Stimulated activated CD8-positive, alpha-beta memory T cell treated with anti-CD3 and anti-CD28 coated beads, Interleukin-7, amount 100 ng/mL, for 24 hours (primary cell): ENCODE measurements at places on chromosomes 13 and 19.

GRCh38 chr19:15251010-15251748, 18.9 kb upstream of the EPHX3 start:
- DNase-seq, result no peak

DNA sequence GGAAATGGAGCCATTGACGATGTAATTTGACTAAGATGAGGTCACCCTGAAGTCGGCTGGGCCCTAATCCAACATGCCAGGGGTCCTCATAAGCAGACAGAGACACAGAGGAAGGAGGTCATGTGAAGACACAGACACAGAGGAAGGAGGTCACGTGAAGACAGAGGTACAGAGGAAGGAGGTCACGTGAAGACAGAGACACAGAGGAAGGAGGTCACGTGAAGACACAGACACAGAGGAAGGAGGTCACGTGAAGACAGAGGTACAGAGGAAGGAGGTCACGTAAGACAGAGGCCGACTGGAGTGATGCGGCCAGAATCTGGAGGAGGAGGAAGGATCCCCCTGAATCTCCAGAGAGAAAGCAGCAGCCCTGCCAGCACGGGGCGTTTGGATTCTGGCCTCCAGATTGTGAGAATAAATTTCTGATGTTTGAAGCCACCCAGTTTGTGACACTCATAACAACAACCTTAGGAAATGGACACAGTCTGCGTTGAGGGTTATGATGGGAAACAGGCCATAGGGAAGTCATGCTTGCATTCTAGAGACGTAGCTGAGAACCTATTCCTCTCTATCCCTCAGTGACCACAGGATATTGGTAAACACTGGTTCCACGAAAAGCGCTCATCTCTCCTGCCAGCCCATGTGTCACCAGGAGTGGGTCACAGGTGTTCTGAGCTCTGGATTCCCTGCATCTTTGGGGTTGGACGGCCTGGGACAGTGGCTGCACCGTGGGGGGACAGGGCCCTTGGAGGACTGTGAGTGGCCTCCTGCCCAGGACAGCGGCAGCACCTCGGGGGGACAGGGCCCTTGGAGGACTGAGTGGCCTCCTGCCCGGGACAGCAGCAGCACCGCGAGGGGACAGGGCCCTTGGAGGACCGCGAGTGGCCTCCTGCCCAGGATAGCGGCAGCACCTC, 108.5 kb downstream of the SOX1 start:
- no peak for DNase-seq

- no peak for DNase-seq
Observed at GRCh38 chr13:20719783-20720182, 16.3 kb downstream of the IL17D start.

- no peak for DNase-seq
Observed at GRCh38 chr19:610071-610800, 20.6 kb downstream of the HCN2 start.

DNA sequence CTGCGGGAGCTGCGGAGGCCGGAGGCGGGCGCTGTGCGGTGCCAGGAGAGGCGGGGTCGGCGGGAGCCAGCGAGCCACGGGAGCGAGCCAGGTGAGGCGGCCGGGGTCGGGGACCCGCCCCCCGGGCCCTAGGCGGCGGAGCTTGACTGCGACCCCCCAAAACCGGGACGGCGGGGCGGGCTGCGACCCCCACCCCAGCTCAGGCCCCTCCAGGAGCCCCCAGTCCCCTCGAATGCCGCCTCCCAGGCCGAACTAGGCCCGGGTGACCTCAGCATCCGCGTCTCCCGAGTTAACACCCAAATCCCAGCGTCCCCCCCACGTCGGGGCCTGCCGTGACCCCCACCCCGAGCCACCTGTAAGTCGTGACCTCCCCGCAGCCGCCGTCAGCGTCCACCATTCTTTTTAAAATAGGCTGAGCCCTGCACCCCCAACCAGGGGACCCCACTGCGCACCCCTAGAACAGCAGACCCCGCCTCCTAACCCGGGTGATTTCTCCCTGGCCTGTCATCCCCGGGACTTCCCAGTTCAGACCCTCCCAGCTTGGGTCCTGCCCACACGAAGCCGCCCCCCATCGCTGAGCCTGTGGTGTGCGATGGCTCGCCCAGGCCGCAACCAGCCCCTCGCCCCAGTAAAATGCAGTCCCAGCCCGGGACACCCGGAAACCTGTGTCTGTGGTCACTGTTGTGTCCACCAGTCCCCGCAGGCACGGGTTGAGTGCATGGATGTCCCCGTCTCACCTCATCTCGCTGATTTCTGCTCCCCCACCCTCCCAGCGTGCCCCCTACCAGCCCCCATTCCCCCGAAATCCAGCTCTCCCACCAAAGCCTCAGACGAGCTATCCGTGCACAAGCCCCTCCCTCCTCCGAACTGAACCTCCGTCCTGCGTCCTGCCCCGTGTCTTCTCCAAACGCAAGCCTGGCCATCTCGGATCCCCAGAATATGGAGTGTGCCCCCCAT, 551 bp downstream of the FZR1 start:
- no peak for DNase-seq

GRCh38 chr13:109509154-109509900, 277.1 kb downstream of the IRS2 start:
- no peak for DNase-seq

DNA sequence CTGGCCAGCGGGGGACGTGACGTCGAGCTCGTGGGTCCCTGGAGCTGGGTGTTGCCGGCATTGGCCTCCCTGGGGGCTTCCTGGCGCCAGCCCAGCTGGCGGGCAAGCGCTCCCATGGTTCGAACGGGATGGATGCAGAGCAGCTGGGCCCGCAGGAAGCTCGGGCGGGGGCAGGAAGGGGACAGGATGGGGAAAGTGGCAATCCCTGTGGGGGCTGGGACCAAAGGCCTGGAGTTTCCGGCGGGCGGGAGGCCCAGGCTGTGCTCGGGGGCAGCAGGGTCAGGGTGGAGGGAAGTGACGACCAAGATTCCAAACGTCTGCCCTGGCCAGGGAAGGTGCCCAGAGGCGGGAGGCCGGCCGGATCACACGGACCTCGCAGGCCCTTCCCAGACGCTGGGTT, 19.3 kb downstream of the PALM start:
- no peak for DNase-seq

DNA sequence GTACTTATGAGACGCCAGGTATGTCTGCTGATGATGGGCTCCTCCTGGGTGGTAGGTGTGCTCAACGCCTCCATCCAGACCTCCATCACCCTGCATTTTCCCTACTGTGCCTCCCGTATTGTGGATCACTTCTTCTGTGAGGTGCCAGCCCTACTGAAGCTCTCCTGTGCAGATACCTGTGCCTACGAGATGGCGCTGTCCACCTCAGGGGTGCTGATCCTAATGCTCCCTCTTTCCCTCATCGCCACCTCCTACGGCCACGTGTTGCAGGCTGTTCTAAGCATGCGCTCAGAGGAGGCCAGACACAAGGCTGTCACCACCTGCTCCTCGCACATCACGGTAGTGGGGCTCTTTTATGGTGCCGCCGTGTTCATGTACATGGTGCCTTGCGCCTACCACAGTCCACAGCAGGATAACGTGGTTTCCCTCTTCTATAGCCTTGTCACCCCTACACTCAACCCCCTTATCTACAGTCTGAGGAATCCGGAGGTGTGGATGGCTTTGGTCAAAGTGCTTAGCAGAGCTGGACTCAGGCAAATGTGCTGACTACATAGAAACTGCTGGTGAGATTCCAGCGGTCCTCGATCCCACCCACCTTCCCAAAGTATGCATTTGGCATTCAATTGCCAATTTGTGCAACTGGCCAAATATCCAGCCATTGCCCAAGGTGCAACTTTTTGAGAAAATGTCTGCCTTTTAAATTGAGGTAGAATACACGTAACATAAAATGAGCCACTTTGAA, 10.2 kb downstream of the OR2Z1 start:
- DNase-seq, result no peak

- no peak for DNase-seq
Observed at GRCh38 chr13:45564133-45564776, 51.3 kb downstream of the ERICH6B start.

GRCh38 chr13:86052141-86052540, 252.9 kb upstream of the SLITRK6 start:
- no peak for DNase-seq

GRCh38 chr13:43019811-43020210, 3.6 kb upstream of the DNAJC15 start:
- no peak for DNase-seq

DNA sequence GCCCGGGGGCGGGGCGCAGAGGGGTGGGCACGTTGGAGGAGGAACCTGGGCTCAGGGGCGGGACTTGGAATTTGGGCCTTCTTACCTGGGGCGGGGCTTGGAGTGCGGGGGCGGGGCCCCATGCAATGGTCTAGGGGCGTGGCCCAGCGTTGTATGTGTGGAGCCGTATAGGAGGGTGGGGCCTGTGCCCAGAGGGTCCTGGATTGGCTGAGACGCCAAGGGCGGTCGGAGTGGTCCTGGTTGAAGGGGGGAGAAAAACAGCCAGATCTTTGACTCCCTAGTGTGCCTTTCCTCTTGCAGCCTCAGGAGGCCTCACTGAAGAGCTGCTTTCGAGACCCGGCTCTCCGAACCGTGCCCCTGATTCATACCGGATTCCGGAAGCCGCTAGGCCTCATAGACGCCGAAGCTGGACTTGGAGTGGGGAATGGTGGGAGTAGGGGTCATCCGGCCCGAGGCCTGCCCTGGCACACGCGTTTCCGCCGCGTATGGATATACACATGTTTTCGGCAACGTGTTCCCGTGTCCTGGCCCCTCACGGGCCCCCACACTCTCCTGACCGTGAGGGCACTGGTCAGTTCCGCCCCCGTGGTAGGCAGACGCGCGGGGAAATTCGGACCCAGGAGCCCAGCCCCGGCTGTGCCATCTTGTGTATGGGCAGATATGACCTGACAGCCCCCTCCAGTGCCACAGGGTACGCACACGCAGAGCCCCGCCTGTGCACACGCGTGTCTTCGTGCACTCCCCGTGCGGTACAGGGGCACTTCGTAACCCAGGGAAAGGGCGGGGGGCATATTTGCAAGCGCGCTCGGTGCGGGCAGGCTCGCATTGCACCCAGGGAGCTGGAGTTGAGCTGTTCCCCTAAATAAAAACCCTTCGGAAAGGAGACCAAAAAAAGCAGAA, 661 bp upstream of the PRR12 start:
- peak; percentile 85 for DNase-seq

DNA sequence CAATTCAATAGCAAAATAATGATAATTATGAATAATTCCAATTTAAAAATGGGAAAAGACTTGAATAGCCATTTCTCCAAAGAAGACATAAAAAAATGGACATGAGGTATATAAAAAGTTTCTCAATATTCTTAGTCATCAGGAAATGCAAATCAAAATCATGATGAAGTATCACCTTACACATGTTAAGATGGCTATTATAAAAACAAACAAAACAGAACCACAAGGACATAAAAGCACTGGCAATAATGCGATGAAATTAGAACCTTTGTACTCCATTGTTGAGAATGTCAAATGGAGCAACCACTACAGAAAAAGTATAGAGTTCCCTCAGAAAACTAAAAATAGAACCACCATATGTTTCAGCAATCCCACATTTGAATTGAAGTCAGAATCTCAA, 1186.1 kb downstream of the SLITRK5 start:
- no peak for DNase-seq

DNA sequence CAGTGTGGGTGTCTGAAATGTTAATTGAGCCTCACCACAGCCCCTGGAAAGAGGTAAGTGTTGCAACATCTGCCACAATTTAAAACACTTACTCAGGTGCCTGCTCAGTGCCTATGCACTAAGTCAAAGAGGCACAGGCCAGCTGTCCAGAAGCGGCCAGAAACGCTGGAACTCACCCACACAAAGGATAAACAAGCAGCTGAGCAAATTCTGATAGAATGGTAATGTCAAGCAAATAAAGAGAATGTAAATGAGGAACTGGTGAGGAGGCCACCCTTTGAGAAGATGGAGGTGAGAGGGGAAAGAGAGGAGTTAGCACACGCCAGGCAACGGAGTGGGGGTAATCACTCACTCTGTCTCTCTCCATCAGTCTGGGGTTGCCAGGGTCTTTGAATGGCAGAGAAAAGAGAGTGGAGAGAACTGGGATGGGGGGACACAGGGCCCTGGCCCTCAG, 67.7 kb upstream of the SERP2 start:
- no peak for DNase-seq
